Muscle of back (tissue), 13 donors: ENCODE measurements at places on chromosomes 7 and 10. TPM values are rescaled to one million over a fixed set of nuclear protein-coding genes. Genes with fewer than 3 reads are reported as not detected.
A peak's percentile ranks its signal among the peaks of the same experiment; 100 is the strongest.

DNA sequence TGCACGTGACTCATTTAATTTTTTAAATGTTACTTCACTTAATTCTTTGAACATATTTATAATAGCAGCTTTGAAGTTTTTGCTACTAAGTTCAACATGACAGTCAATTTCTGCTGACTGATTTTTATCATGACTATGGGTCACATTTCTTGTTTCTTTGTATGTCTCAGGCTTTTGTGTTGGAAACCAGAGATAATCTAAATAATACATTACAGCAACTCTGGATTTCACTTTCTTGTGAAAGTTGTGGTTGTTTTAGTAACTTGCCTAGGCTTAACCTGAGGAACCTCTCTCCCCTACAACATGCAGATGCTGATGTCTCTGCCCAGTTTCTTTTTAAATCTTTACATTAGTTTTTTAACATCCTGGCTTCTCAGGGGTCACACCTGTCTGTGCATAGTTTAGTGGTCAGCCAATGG is 180.8 kb downstream of the CCDC71L start:
- DNase-seq: no peak

GRCh38 chr10:50514995-50515394 is 108.8 kb downstream of the SGMS1 start:
- DNase-seq: no peak

DNA sequence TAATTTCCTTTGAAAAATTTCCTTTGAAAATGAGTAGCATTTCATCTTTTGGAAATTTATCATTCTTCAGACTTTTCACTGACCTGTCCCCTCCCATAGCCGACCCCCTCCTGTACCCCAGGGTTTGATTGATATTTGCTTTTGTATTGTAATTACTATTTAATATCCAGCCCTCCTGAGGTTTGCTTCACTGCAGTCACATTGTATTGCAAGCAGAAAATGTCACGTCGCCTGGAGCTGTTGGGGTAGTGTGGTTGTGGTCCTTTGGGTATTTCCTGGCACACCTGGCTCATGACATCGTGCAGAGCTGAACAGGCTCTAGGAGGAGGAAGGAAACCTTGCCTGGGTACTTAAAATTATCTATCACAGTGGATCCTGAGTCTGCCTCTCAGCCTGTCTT is 116.1 kb downstream of the INSYN2A start:
- DNase-seq: no peak

GRCh38 chr10:43671659-43672531 is 23.2 kb upstream of the ZNF32 start:
- DNase-seq: peak; percentile 83

DNA sequence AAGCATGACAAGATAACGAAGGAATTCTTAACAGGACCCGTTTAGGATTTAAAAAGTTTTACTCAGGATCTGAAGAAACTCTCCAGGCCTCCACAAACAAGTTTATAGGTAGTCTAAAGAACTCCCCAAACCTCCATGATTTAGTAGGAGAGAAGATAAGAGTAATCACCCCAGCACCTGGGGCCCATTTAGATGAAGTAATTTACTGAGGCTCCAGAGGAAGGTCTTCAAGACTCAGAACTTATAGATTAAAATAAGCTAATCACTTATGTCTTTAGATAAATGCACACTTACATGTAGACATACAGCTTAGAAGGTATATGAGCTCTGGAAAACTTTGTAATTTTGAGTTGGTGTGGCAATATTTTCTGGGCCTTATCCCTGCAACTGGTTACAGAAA is 123.8 kb downstream of the HBP1 start:
- DNase-seq: no peak

GRCh38 chr10:34134602-34135001 is 680.5 kb downstream of the PARD3 start:
- no peak for DNase-seq

GRCh38 chr7:27154369-27154768 is 2.0 kb upstream of the HOXA3 start:
- no peak for DNase-seq

- peak; percentile 70 for DNase-seq
Observed at GRCh38 chr10:128897401-128898129, 569.5 kb upstream of the MGMT start.

DNA sequence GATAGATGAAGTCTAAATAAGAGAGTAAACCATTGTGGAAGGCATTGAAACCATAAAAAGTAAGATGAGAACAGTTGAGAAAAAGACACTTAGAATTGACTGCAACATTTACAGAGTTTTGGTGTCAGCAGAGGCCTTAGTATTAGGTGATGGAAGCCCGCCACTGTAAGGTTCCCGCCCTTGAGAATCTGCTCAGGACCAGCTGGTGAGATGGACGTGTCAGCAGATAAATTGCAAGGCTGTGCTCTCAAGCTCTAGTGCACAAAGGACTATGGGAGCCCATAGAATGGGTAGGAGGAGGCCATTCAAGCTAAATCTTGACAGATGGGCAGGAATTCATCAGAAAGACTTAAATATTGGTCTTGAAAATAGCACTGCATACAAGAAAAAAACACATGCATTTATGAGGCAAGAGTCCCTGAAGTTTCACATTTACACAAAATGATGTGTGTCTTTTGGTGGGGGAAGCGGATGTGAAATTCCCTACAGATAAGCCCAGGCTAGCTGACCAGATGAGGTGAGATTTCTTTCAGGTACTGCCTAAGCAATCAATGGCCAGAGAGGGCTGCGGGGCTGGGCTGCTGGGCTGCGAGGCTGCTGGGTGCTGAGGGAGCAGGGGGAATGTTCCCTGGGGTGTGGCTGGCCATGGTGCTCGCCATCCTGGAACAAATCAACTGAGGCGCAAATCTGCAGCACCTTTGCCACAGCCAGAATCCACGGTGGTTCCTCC is 42.5 kb downstream of the SYPL1 start:
- DNase-seq: no peak

- DNase-seq: no peak
Observed at GRCh38 chr10:113017376-113017775, 67.3 kb downstream of the TCF7L2 start.

PNLIPRP1 gene
- polyA plus RNA-seq: not detected

LRIT1 gene
- polyA plus RNA-seq: not detected

KCNIP2 gene
- 4.7 TPM for polyA plus RNA-seq

OIT3 gene
- 9.8 TPM for polyA plus RNA-seq

CNPY4 gene
- 53.4 TPM for polyA plus RNA-seq

TMEM140 gene
- polyA plus RNA-seq: 8.3 TPM

GIMAP7 gene
- 20.3 TPM for polyA plus RNA-seq
